Nucleus accumbens (tissue), 56 donors: ENCODE measurements at places on chromosomes 11 and 22.

- DNase-seq = no peak
These were observed 9.8 kb downstream of the UCP2 start for GRCh38 chr11:73972620-73973449.

DNA sequence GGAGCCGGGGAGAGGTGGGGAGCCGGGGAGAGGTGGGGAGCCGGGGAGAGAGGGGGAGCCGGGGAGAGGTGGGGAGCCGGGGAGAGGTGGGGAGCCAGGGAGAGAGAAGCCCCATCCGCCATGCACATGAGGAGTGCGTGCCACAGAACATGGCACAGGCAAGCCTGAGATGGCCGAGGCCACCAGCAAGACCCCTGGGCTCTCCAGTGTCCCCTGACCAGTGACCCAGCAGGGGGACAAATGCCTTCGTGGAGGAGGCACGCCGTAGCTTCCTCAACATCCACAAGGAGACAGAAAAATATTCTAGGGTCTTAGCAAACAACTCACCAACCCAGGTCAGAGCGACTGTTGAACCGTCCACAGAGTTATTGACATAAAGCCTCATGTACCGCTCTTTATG lies 618.8 kb downstream of the TBC1D22A start:
- no peak for DNase-seq

DNA sequence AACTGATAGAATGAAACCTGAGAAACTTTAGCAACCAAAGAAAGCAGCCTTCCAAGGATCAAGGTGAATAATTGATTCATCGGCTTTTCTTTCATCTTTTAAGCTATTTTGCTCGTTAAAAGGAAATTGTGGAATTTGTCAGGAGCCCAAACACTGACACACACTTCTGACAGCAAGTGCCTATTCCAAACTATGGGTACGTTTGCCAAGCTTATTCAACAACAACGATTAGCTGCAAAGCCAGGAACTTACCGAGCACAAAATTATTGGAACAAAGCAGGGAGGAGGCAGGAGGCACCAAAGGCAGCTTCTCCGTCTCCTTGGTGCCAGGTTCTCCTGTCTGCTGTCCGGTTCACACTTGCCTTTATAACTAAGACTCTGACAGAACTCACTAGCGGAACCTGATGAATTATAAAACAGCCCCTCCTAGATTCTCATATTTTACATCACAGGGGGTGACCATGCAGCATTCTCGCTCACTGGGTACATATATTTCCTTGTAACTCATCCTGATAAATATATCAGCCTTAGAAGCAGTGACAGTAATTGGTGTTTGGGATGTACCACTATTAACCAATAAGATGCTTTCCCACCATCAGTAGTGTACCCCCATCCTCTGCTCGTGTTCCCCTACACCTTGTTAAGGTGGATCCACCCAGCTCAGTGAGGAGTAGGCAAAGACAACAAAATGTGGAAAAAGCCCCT lies 395.9 kb upstream of the CCDC90B start:
- no peak for DNase-seq

DNA sequence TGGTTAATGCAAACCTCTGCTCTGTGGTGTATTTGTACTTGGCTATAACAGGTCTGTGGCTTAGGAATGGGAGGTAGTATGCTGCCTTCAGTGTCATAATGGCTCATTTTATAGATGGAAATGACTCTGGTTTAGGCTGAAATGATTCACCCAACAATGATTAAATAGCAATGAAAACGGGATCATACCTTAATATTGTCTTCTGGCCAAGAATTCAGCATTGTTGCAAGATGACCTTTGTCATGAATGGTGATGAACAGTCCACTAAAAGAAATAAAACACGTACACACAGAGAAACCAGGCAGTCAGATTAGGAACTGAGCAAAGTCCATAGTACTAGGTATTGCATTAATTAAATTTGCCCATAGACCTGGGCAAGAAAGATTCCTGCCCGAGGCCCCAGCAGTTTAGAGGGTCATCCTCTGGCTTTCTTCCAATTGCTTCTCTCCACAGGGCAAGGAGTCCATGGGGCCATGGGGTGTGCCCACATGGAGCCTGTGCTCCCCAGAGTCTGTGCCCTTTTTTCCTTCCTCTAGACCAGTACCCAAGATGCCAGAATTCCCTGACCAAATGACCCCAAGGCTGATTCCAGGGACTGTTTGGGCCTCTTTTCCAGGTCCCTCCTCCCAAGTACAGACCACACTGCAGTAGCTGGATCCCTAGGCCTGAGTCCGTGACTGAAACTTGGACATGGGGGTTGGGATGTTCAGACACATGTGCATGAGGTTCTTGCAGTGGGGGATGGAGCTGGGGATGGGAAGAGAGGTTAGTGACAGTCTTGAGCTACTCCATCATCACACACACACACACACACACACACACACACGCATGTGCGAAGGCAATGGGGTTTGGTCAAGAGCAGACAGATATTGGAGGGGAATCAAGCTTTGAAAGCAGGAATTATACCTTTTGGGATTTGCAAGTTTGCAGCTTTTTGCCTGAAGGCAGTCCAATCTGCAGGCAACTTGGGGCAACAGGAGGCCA lies 134.2 kb downstream of the CCDC81 start:
- DNase-seq = no peak

DNA sequence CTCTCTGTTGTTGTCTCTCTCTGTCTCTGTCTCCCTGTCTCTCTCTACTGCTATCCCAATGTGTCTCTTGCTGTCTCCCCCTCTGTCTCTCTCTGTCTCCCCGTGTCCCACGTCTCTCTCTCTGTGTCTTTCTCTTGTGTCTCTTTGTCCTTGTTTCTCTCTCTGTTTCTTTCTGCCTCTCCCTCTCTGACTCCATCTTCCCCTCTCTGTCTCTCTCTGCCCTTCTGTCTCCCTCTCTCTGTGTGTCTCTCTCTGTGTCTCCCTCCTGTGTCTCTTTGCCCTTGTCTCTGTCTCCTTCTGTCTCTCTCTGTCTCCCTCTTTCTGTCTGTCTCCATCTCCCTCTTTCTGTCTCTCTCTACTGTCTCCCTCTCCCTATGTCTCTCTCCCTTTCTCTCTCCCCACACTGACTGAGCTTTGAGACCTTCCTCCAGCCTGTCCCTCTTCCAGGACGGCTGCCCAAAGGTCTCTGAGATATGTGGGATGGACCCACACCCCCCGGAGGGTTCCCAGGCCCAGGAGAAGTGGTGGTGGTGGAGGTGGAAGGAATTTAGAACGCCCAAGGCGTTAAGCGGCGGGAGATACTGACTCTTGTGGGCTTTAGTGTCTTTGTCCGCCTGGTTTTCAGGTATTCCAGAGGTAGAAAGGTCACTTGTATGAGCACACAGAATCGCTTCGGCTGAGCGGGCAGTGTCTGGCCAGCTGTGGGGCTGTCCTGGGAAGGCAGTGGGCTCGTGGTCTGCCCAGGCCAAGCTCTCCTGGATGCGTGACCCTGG lies 65.5 kb upstream of the CCND1 start:
- no peak for DNase-seq

GRCh38 chr11:279966-280705 lies 1.9 kb downstream of the NLRP6 start:
- DNase-seq = no peak

DNA sequence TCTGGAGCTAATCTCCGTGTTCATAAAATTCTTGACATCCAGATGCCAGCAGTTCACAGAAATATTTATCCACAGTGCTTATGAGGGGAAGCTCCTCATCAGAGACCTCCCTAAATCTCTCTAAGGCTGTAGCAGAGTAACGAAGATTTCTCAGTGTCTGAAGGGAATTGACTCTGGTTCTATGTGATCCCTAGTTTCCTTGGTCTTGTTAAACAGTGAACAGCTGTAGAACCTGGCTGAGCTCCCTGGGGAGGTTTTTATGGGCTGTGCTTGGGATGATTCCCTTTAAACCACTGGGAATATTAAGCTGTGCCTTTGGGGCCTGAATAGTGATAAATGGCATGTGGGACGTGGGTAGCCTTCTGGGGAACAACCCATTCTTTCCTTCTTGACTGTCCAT lies 43.7 kb upstream of the ARHGAP20 start:
- no peak for DNase-seq

DNA sequence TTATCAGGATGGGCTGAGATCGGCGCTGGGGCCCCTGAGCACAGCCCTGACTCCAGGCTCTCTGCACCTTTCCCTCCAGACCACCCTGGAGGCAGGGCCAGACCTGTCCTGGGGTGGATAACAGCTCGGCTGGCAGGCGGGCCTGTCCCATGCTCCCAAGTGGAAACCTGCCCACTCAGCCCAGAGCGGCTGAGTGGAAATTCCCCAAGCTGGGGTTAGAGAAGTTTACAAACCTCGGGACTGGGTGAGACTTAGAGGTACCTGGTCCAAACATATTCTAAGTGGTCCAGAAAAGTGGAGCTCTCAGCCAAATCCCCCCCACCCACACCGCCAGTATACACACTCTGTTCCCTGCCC lies 4.8 kb upstream of the FXYD2 start:
- no peak for DNase-seq

- no peak for DNase-seq
These were observed 6.0 kb downstream of the ESS2 start for GRCh38 chr22:19138217-19139000.

DNA sequence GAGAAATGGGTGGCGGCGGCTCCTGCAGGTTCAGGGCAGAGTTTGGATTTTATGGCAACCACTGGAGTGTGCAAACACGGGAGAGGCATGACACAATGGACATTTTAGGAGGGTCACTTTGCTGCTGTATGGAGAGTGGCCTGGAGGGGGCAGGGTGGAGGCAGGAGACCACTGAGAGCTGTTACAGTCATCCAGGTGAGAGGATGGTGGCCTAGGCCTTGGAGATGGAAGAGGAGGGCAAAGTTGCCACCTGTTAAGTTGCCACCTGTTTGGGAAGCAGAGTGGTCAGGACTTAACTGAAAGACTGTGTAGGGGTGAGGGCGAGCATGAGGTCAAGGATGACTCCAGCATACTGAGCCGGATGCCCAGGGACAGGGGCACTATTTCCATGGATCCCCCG lies 2.3 kb upstream of the RAD9A start:
- no peak for DNase-seq

DNA sequence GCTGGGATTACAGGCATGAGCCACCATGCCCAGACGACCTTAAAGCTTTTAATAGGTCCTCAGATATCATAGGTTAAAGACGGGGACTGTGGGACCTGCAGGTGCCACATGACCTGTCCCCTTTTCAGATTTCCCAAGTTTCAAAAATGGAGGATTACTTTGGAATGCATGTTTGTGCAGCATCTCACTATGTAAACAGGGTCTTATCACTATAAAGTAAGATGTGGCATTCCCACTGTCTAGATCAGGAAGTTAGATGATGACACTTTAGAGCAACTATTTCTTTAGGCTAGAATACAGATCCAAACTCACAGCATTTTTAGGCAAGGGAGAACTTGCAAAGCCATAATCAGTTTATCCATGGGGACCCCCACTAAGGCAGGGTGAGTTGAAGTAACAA lies 92.8 kb downstream of the USP35 start:
- no peak for DNase-seq

GRCh38 chr22:35521358-35522224 lies 19.0 kb upstream of the RASD2 start:
- DNase-seq = no peak

DNA sequence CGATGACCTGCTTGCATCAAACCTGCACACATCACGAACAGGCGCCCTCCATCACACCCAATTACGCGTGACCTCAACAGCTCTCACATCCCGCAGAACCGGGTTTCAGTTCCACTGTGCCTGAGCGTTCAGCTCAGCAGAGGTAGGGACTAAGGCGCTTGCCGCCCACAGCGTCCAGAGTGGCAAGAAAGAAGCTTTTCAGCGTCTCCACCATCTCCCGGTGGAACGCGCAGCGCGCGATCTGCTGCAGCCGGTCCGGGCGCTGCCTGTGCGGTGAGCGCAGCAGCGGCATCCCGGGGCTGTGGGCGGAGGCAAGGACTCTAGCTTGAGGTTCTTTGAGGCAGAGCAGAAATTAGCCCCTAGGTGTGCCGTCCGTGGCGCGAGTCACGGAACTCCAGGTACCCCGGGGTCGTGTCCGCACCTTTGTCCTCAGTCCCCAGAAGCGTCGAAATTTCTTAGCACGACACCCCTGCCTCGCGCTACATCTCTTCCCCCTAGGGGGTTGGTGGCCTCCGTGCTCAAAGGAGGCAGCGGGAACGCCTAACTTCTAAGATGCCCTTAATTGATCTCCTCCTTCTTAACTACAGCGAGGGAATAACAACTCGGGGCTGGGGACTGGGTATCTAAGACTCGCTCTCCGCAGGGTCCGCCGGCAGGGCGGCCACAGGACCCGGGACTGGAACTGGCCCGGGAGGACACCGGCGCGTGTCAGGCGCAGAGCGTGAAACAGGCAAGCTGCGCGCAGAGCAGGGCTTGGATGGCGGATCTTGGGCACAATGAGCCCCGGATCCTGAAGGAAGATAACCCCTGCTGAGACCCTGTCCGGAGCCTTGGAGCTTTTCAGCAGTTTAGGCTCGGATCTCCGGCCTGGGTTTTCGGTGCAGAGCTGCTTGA lies 1.7 kb upstream of the CALCA start:
- no peak for DNase-seq

DNA sequence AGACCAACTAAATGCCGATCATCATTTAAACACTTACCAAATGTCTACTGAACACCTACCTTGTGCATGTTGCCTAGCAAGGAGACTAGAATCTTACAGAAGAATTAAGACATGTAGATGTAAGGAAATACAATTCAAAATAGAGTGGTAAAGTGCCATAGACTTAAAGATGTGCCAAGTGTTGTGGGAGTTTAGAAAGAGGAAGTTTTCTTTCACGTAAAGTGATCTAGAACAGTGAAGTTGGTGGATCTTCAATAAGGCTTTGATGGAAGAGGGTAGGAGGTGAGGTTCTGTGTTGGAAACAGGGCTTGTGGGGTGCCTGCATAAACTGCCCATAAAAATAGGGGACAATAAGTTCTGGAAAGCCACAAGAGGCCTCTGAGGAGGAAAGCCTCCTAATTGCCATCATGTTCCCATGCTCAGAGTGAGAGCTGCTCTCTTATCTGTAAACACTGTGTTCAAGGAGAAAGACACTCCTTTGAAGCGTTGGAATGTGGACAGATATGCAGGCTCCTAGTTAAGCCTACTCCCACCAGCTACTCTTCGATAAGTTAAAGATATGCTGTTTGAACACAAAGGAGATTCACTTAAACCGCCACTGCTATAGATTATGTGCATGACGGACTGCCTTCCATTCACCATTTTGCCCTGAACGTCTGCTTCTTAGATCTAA lies 66.7 kb downstream of the HSD17B12 start:
- no peak for DNase-seq

GRCh38 chr22:40418366-40419201 lies 48.2 kb downstream of the SGSM3 start:
- DNase-seq = peak; percentile 35

GRCh38 chr11:122656631-122657101 lies 1.1 kb downstream of the UBASH3B start:
- peak; percentile 57 for DNase-seq

DNA sequence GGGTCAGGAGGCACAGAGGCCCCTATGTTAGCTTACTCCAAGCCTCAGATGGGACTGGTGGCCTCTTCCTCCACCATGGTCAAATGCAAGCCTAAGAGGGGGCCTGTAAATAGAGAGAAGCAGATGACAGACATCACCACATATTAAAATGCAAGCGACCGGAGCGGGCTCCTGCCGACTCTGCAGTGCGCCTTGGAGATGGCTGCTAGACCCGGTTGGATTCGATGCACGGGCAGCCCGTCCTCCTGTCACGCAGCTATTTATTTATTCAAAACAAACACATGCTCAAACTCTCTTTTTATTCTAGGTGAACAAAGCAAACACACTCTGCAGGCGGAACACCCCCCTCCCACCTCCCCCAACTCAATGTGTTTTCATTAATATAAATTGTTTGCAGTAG lies 208.0 kb downstream of the DSCAML1 start:
- no peak for DNase-seq

- no peak for DNase-seq
These were observed 12.4 kb downstream of the TENM4 start for GRCh38 chr11:79428406-79428805.

- no peak for DNase-seq
These were observed 35.4 kb upstream of the SMIM38 start for GRCh38 chr11:69120096-69120875.
